ENCODE measurements at places on chromosomes 2 and 18. TPM values are rescaled to one million over a fixed set of nuclear protein-coding genes. Genes with fewer than 3 reads are reported as not detected.

The TUBA3E gene
- not detected for polyA plus RNA-seq

The TTN gene
- polyA plus RNA-seq, result 227 TPM

The SERPINB7 gene
- polyA plus RNA-seq, result not detected

The ST8SIA3 gene
- polyA plus RNA-seq, result 0.35 TPM

The GORASP2 gene
- not detected for polyA plus RNA-seq

The RAD51AP2 gene
- polyA plus RNA-seq, result 0.15 TPM

The UGT1A7 gene
- polyA plus RNA-seq, result not detected

The PTMA gene
- polyA plus RNA-seq, result 828 TPM

The PTRHD1 gene
- 43.5 TPM for polyA plus RNA-seq
